Fibroblast of lung (primary cell): ENCODE measurements at places on chromosomes 4 and X. TPM values are rescaled to one million over a fixed set of nuclear protein-coding genes. Genes with fewer than 3 reads are reported as not detected.

Gene DDX53
- polyA plus RNA-seq, result not detected in 2 replicates

Gene CXCL8
- 1.2 and 1.4 TPM in 2 replicates for polyA plus RNA-seq

DNA sequence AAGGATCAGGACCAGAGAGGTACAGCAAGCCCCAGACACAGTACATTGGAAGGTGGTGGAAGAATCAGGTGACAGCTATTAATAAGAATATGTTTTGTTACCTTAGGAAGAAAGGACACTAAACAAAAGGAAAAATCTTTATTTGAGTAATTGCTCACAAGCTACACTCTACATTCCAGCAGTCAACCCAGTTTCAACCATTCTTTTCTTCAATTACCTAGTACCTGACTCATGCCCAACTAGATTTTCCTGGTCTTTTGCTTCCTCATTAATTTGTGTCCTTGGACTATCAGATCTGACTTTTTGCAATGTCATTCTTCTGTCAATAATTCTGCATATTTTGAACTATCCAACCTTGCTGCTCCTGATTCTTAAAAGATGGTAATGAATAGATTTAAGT lies 22.5 kb upstream of the GLRA2 start:
- H3K4me1 ChIP-seq, result no peaks in the 10 kb centered on the region
- H3K4me3 ChIP-seq, result no peak overlapping the region
- H3K27me3 ChIP-seq, result no peaks in the 10 kb centered on the region
- no peak overlapping the region for H3K27ac ChIP-seq
- no peak for DNase-seq

GRCh38 chr4:8129136-8129535 lies 29.5 kb downstream of the ABLIM2 start:
- no peak for DNase-seq
- peaks cover 8% of the 10 kb centered on the region for H3K4me1 ChIP-seq
- H3K27ac ChIP-seq, result no peak overlapping the region
- no peaks in the 10 kb centered on the region for H3K36me3 ChIP-seq
- no peaks in the 10 kb centered on the region for H3K27me3 ChIP-seq
